Ascending aorta (tissue), 2 donors: ENCODE measurements at places on chromosomes 16 and 17. TPM values are rescaled to one million over a fixed set of nuclear protein-coding genes. Genes with fewer than 3 reads are reported as not detected.

DNA sequence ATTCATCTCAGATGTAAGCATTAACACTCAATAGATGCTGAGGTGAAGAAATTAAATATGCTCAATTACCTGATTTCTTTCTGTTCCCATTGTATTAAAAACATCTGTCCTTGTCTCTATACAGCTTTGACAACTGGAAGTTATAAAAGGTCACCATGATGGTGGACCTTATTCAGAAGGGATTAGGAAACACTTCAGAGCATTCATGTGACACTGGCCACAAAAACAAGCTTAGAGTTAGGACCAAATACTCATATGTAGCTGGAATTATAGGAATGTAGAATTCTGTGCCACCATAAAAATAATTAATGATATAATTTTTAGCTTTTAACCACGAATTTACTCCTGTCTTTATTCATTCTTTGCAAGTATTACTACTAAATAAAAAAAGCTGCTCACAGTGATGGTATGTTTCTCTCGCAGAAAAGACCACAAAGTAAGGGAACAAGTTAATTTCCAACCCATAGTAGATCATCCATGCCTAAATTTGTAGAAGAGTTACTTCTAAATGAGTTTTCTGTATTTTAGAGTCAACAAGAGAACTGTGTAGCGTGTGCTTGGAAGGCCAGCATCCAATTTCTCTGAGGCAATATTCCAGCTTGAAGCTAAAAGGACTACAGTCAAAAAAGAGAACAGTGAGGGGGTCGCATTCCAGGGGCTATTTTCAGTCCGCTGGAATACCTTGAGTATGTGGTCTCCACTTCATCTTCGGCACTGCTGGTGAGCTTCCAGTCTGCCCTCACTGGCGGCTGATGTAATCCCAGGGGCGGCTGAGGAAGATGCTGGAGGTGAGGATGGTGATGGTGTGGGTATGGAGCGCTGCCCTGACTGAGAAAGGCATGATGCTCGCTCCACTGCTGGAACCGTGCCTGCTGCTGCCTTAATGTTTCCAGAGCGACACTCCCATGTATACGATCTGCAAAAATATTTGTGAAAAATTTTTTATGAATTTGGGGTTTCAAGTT, 63.7 kb downstream of the CACNG1 start:
- no peak for DNase-seq

Gene C1QTNF8
- total RNA-seq = not detected

DNA sequence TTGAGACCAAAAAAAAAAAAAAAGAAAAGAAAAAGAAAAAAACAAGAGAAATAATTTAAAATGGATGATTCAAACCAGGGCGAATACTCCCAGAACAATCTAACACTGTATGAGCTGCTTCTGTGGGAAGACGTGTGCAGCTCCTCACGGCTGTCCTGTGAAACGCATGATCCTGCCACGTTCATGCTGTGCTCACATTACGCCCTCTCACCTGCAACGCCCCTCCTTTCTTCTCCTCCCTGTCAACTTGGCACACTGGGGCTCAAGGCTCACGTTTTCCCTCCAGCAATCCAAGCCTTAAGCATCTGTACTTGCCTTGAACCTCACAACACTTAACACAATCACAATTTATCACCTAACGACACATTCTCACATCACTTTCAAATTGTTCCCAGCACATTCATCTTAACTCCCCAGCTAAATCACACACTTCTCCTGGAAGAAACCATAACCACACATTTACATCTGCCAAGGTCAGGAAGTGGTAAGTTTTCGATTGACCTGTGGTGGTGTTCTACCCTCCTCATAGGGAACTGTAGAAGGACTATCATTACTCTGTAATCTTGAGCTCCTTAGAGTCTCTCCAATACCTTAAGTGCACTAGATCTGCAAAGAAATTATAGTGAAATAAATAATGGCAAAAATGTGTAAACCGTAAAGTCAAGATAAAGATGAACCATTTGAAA, 29.1 kb downstream of the MBTPS1 start:
- no peak for DNase-seq

- no peak for DNase-seq
Measured at GRCh38 chr16:54460263-54460860, 173.8 kb upstream of the IRX3 start.

DNA sequence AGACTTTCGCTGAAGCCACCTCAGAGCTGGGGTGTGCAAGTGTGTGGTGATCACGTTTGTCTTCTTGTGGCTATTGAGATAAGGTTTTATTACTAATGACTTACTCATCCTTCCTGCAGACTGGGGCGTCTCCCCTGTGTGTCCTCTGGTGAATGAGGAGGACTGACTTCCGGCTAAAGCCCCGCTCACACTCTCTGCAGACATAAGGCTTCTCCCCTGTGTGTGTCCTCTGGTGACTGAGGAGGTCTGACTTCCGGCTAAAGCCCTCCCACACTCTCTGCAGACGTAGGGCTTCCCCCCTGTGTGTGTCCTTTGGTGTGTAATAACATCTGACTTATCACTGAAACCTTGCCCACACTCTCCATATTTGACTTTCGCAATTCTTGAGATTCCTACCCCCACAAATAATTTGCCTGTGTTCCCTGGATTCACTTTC, 19.4 kb downstream of the PRDM7 start:
- peak; percentile 35 for DNase-seq

GRCh38 chr16:17246974-17247732, 223.6 kb downstream of the XYLT1 start:
- DNase-seq = no peak

DNA sequence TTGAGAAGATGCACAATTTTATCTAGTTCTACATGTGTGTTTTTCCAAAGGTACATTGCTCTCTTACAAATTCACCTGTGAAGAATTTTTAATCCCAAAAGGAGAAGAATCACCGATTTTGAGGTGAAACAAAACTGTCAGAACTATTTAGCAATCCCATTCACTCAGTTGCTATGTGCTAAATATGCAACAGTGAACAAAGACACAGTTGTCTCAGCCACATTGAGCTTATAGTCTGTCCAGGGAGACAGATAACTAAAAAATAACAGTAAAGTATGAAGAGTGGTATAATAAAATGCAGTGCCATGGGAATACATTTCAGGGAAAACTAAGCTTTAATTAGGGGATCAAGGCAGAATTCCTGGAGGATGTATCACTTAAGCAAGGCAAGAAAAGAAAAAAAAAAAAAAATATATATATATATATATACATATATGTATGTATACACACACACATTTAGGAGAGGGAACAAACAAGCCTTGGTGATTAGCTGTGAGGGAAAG, 110.4 kb downstream of the SPAG9 start:
- no peak for DNase-seq

- no peak for DNase-seq
Measured at GRCh38 chr17:33389504-33390135, 96.5 kb upstream of the ASIC2 start.

- peak; percentile 78 for DNase-seq
Measured at GRCh38 chr17:82603981-82604448, 44.2 kb downstream of the WDR45B start.

DNA sequence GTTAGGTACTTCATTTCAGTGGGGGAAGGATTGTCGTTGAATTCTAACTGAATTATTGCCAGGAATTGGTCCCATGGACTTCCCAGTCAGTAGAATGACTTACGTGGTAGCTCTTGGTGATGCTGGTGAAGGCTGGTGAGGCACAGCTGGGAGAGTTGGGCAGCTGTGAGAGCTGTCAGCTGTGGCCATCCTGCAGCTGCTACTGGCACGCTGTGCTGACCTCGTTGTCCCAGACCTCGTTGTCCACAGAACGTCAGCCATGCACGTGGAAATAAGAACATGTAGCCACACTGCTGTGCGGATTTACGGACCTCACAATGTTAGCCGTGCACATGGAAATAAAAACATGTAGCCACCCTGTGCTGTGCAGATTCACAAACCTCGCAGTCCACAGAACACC, 102.3 kb downstream of the NPIPB11 start:
- DNase-seq = no peak

Gene VTN
- total RNA-seq = 7.5 TPM

Gene KRT9
- total RNA-seq = not detected

Gene MT1F
- total RNA-seq = 9.8 TPM

DNA sequence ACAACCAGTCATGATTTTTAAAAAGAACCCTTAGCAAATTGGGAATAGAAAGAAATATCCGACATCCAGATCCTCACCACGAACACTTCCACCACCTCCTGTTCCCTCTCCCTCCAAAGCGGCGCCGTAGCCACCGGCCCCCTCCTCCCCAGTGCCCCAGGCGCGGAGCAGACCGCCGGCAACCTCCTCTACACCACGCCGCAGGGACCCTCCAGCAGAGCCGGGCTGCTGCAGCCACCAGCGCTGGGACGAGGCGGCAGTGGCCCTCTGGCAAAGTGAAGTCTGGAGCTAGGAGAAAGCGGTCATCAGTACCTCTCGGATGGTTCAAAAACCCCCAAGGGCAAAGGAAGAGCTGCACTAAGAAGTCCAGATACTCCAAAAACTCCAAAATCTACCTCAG, 41.4 kb upstream of the SLFN13 start:
- no peak for DNase-seq

- no peak for DNase-seq
Measured at GRCh38 chr17:60363700-60364405, 28.1 kb downstream of the USP32 start.

GRCh38 chr17:57773557-57773956, 28.5 kb upstream of the CCDC182 start:
- no peak for DNase-seq

- DNase-seq = no peak
Measured at GRCh38 chr16:51755577-51756355, 604.7 kb upstream of the SALL1 start.

DNA sequence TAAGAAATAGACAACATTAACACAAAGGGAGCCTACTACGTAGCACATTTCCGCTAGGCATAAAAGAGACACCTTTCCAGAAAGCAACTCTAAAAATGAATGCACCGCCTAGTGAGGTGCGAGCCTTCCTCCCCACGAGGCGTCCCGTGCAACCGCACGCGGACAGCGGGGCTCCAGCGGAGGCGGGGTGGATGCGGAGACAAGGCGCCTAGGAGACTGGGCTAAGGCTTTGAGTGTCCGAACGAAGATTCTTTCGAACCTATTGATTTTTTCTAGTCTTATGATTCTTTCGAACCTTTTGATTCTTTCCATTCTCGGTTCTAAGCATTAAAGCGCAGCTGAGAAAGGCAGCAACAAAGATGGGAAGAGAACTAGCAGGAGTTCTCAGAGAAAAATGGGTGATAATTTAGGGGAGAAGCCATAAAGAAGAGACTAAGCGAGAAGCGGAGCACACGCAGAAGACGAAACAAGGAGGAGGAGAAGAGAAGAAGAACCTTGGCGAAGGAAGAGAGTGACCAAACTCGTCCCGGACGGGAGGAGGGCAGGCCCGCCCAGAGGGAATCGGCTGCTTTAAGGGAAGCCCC, 394 bp upstream of the CPD start:
- DNase-seq = no peak

Gene TRIM47
- total RNA-seq = 132 TPM

DNA sequence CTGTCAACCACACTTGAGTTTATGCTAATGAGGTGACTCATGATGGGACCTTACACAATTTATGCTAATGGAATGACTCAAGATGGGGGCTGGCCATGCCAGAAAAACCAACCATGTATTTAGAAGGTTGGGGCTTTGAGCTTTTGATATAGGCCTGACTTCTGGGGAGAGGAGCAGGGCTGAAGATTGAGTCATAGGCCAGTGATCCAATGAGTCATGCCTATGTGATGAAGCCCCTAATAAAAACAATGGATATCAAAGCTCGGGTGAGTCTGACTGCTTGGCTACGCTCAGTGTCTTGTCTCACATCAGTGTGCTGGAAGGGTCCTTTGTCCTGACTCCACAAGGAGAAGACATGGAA, 7.3 kb downstream of the MFSD6L start:
- DNase-seq = no peak

Gene DPEP3
- total RNA-seq = not detected

- no peak for DNase-seq
Measured at GRCh38 chr17:29793501-29793900, 136.5 kb downstream of the SSH2 start.

- DNase-seq = peak; percentile 91
Measured at GRCh38 chr16:56643080-56643778, 4.8 kb downstream of the MT1A start.

DNA sequence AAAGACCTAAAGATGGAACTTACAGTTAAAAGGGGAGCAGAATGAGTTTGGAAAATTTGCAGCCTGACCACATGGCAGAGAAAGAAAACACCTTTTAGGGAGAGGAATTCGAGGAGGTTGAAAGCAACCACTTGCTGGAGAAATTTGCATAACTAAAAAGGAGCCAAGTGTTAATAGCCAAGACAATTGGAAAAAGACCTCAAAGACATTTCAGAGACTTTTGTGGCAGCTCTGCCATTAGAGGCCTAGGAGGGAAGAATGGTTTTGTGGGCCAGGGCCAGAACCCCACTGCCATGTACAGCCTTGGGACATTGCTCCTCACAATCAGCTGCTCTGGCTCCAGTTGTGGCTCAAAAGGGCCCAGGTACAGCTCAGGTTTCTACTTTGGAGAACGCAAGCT, 338.5 kb downstream of the UTP18 start:
- DNase-seq = no peak

DNA sequence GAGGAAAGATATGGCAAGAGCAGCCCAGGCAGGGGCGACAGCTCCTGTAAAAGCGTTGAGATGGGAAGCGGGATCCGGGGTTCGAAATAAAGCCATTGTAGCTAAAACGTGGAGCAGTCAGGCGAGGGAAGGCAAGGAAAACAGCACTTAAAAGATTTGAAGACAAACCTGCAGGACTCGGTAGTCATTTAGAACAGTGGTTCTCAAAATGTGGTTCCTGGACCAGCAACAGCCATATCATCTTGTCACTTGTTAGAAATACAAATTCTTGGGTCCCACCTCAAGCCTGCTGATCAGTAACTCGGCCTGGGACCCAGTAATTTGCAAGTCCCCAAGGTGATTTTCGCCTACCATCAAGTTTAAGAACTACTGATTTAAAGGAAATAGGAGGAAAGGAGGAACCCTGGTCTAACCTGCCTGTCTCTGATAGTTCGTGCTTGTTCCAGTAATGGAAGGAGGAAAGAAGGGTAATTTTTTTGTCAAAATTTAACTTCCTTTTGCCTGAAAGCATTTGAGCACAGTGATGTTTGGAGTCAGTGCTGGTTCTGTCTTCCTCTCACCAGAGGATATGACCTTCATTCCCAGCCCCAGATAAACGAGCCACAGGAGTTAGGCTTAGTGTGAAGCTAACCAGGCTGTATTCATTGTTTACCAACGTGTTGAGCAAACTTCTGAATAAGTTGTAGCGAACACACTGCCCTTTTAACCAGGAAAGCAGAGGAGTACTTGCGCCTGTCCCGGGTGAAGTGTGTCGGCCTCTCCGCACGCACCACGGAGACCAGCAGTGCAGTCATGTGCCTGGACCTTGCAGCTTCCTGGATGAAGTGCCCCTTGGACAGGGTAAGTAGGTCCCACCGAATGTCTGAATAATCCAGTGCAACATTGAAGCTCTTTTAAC, 1.1 kb downstream of the ORC6 start:
- no peak for DNase-seq

DNA sequence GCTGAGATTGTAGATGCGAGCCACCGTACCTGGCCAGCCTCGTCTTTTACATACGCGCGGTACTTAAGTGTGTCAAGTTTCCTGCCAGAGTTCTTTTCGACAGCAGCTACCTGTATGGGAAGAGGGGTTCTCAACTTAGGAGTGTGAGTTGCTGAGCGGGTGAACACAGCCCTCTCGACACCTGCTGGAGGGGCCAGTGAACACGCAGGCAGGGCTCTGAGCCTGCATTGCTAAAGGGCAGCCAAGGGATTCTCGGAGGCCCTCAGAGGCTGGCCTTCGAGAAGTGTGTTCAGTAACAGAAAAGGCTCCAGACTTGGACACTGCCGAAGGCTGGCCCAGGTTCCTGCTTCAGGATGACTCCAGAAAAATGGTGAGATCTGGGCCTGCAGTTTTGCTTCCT, 6.1 kb downstream of the ZC3H18 start:
- DNase-seq = no peak
